ENCODE measurements at places on chromosomes 4 and X.

GRCh38 chr4:27009539-27009938 lies 148.9 kb downstream of the STIM2 start:
- DNase-seq: no peak

GRCh38 chr4:185249105-185249504 lies 39.7 kb downstream of the SNX25 start:
- no peak for DNase-seq

- no peak for DNase-seq
Observed at GRCh38 chr4:176964116-176964691, 171.5 kb upstream of the VEGFC start.

GRCh38 chr4:77893451-77893850 lies 30.8 kb downstream of the MRPL1 start:
- no peak for DNase-seq

DNA sequence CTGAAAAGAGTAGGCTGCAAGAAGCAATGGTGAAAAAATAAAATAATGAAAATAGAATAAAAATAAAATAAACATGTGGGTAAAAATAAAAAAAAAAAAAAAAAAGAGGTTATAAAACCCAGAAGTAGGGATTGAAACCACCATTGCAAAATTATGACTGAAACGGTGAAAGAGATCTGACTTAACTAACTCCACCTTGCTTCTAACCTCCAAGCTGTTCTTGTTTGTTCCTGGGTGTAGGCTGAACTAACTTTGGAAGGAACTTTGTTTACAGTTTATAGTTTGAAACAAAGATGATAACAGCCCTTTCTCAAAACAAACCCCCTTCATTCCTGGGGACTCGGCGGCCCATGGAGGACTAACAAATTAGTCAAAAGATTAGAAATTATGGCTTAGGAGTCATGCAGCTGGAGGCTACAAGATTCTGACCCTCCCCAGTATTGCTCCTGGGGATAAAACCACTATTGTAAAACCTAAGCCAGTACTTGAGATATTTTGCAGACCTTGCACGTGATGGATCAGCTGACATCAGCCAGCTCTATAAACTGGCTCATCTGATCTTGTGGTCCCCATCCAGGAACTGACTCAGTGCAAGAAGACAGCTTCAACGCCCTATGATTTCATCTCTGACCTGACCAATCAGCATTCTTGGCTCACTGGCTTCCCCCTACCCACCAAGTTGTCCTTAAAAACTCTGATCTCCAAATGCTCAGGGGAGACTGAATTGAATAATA lies 30.4 kb downstream of the DDX60L start:
- no peak for DNase-seq

DNA sequence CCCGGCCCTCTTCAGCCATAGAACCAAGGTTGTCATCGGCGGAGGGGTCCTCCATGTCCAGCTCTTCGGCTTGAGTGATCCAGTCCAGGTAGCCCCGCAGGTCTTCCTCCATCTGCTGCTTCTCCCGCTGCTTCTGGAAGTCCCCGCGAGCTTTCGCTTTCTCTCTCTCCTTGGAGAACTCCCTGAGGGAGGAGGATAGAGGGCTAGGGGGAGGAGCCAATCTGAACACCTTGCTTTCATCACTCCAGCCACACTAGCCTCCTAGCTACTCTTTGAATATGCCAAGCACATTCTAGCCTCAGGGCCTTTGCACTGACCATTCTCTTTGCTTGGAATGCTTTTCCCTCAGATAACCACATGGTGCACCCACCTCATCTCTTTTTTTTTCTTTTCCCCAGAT lies 6.2 kb downstream of the CACNA1F start:
- no peak for DNase-seq

DNA sequence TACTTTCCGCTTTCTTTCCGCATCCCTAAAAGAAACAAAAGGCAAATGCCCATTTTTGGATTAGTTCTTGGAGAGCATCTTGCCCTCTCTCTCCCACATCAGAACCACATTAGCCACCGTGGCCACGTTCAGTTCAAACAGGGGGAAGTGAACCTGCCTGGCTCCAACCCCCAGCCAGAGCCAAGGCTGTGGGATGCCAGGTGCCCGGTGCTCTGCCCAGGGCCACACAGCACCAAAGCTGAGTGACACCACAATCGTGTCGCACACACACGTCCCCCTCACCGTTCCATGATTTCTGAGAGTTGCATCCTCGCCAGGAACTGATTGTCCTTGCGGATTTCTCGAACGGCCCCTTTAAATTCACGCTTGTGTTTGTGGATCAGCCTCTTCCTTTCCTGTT lies 24.3 kb downstream of the NOP14 start:
- DNase-seq: no peak

DNA sequence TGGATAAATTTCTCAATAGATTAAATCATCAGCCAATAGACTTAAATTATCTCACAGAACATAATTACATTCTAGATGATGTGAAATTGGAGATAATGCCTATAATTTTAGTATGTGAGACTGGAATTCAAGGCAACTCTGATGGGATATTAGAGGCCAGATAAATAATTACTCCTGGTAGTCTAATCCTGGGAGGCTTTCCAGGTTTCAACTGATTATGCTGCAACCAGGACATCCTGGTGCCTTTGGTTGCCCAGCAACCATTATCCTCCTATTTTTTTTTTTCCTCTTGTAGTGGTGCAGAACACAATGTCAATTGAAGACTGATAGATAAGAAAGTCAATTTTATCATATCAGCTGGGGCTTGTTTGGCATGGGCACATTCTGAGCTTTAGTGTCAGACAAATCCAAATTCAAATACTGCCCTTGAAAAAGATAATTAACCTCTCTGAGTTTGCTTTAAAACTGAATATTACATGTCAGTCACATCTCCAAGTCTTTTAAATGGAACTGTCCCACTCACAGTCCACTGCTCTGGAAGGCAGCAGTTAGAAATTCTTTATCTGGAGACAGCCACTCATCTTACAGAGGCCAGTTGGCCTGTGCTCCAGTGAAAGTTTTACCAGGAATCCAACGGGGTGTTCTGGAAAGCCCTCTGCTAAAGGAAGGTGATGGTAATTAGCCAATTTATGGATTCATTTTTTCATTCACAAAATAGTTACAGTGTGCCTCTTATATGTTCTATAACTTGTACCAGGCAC lies 95.3 kb upstream of the GUCY1A1 start:
- DNase-seq: no peak

DNA sequence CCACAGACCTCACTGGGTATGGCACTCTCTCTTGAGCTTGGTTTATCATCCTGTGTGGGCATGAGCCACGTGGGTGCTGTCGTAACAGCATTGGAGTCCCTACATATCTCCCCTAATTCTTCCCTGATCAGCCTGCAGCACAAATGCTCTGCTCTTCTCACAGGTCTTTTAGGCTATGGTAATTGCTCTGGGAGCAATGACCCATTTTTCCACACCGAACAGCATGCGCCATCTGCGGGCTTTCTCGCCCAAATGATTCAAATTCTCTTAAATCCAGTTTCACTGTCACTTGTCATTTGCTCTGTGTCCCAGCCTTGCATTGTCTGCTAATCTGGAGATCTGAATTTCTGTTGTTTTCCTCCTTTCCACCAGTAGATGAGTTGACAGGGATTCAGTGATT lies 48.9 kb upstream of the GATB start:
- DNase-seq: no peak

GRCh38 chrX:71450433-71451106 lies 82.3 kb upstream of the OGT start:
- no peak for DNase-seq

GRCh38 chr4:186347743-186348142 lies 81.8 kb downstream of the F11 start:
- DNase-seq: no peak

DNA sequence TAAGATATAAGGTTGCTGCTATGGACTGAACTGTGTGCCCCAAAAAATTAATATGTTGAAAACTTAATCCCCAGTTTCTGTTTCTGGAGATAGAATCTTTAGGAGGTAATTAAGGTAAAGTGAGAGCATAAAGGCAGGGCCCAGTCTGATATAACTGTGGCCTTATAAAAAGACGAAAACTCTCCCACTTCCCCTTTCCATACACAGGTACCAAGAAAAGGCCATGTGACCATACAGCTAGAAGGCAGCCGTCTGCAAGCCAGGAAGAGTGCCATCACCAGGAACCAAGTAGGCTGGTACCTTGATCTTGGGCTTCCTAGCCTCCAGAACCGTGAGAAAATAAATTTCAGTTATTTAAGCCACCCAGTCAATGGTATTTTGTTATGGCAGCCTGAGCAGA lies 550.3 kb downstream of the SMARCA1 start:
- DNase-seq: no peak

DNA sequence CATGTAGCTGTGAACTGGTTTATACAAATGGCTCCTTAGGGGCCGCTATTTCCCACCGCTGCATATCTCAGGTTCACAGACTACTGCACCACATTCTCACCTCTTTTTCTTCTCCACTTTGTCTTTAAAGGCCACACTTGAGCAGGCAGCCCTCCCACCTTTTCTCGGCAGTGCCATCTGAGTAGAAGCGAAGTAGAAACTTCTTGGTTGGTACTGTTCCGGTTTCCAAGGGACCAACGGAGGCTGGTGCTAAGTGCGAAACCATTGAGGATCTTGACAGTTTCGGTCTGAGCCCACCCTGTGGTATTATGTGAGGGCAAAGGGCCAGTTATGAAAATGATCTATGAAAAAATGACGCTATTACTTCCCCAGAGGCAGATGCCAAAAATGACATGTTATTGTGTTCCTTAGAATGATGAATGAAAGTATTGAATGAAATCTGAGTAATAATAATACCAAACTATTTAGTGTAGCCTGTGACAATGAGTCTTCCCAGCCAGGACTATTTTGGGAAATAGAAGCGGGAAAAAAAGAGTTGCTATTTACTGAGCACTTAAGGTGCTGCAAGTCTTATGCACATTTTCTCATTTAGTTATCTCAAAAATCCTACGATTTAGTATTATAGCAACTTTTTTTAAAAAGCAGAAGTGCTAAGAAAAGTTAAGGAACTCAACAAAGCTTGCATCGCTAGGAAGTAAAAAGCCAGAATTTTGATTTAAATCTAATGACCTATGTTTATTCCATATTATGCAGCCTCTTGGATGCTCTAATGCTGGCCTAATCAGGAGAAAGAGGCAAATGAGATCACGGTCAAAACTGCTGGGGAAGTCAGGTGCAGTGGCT lies 29.6 kb upstream of the CHRNA9 start:
- DNase-seq: no peak

- no peak for DNase-seq
Observed at GRCh38 chr4:59374416-59374815, 1825.7 kb upstream of the ADGRL3 start.

GRCh38 chr4:56803471-56803870 lies 18.0 kb downstream of the SPINK2 start:
- no peak for DNase-seq

- DNase-seq: no peak
Observed at GRCh38 chr4:78721747-78722146, 54.4 kb upstream of the BMP2K start.

DNA sequence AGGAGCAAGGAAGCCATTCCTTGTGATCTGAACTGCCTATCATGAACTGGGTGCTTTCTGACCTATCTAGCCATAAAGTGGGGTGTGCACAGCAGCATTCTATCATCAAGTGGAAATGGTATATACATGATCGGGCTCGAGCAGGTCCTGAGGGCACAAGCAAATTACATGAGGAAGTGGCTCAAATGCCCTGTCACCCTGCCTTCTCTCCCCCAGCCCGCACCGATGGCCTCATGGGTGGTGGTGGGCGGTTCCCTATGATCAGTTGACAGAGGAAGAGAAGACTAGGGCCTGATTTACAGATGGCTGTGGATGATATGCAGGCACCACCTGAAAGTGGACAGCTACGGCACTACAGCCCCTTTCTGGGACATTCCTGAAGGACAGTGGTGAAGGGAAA lies 46.3 kb upstream of the BCLAF3 start:
- no peak for DNase-seq

DNA sequence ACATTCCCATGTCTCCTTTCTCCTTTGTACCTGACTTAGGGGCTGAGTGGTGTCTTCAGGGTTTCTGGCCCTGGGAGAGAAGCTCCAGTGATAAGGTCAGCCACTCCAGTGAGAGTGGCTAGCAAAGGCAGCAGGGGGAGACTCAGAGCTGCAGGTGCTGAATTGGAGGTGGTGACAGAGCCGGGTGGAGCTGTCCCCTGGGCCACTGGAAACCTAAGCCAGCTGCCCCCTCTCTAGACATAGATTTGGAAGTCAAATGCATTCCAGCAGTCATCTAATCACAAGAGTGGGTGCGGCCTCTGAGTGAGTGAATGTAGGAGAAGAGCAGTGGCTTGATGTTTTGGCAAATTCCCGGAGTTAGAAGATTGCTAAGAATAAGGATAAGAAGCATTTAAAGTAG lies 28.5 kb downstream of the TRIM2 start:
- DNase-seq: no peak

DNA sequence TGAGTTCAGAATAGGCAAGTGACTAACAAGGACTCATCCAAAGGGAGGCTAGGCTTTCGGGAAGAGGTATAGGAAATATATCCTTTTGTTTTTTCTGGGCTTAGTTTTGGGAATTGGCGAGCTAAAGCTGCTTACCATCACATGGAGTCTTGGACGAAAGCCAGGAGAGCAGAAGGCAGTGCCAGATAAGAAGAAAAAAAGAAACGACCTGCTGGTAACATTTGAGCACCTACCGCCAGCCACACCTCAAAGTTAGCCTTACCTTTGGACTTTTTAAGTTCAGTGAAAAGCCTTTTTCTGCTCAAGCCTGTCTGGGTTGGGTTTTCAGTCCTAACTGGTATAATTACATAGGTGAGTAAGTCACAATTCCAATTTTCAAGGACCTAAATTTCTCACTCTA lies 85.1 kb upstream of the LCORL start:
- DNase-seq: no peak

- DNase-seq: no peak
Observed at GRCh38 chrX:45784590-45784989, 583.9 kb upstream of the DIPK2B start.

DNA sequence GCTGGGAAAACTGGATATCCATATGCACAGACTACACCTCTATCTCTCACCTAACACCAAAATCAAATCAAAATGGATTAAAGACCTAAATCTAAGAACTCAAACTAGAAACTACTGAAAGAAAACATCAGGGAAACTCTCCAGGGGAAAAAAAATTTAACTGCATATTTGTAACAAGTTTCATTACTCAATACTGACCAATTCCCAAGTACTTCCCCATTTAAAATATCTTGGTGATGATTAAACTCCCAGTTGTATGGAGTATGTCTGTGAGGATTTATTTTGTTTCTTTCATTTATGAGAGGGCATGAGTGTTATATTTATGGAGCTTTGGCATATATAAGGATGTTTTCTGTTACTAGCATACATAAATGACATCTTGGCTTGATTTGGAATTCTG lies 112.3 kb upstream of the IL15 start:
- DNase-seq: no peak
